NCI-H774 (cell line): ENCODE measurements at places on chromosomes 3 and 15.

GRCh38 chr15:76363251-76363650 is 26.7 kb downstream of the ISL2 start:
- no peak for DNase-seq

GRCh38 chr3:82957696-82958095 is 1196.3 kb upstream of the GBE1 start:
- DNase-seq, result no peak

DNA sequence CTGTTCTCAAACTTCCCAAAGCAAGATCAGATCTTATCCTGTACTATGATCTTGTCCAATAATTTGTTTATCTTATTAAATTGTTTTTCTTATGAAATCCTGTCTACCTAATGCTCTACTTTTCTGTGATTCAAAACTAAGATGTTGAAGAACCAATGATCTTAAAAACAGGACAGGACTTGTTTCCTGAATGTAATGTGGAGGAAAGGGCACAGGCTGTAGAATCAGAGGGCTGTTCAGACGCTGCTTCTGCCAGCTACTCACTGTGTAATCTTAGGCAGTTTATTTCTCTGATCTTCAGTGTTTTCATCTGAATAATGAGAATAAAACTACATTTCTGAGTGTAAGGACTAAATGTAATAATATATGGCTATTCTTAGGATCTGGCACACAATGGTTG is 20.1 kb upstream of the DMXL2 start:
- DNase-seq, result no peak

DNA sequence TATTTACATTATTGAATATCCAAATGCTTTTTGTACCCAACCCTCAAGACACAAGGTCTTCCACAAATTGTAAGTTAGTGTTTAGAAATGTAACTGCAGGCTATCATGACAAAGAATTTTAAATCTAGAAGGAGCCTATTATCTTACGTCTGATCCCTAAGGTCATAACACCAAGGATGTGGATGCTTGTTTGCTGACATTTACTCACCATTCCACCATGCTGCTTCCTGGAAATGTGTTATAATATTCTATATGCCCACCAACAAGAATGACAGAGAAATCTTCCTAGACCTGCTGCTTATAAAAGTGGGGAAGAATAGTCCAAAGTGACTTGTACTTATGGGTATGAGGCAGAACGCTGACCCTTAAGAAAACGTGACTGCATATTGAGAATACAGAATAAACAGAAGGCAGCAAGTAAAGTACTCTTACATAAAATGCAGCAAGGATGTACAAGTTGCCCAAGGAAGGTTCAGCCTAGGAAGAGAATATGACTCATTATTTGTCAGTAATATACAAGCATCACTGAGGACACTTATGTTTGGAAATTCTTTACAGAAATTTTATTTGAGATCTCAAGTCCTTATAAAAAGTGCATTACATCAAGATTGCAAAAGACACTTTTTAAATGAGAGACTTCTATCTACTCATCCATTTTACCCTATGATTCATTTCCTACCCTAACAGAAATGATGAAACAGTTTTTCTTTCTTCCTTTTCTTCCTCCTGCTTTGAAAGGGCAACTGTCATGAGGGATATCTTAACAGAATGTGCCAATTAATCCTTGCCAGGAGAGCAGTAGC is 59.6 kb downstream of the ESYT3 start:
- no peak for DNase-seq

DNA sequence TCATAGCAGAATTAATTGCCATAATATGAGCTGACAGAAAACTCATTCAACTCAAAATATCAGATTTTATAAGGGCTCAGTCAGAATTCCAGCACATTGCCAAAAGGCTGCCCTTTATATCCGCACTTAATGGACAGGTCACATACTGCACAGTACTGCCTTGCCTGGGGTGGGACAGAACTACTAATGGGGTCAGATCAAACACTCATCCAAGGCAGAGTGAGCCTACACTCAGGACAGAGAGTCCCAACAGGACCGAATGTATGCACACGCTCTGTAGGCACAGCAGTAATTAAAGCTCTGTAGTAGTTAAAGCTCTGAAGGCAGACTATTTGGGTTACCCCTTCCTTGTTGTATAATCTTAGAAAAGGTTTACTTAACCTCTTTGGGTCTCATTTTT is 27.2 kb downstream of the HSPBAP1 start:
- no peak for DNase-seq

DNA sequence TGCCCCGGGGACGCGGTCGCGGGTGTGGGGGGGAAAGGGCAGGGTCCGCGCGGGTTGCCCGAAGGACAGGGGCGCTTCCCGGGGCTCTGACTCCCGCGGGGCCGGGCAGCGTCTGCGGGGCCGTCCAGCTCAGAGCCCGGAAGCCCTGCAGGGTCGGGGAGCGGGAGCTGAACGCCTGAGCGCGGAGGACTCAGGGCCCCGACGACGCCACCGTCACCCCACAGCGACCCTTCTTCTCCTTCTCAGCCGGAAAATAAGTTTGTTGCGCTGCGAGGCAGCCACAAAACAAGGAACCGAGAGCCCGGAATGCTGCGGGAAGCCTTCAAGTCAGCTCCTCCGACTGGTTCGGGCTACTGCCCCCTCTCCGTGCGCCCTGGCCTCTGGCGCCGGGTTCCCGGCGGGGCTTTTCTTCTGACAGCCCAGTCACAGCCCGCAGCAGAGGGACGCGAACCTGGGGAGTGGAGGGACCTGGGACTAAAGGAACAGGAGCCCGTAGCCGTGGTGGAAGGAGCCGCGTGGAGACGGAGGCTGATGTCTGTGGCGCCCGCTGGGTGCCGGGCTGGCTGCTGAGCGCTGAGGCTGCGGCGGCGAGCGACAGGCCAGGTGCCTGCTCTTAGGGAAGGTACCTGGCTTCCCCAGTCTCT is 484 bp downstream of the CNTN4 start:
- no peak for DNase-seq

GRCh38 chr3:12461097-12461649 is 23.1 kb upstream of the TSEN2 start:
- no peak for DNase-seq

GRCh38 chr3:127744253-127744815 is 71.6 kb downstream of the ABTB1 start:
- no peak for DNase-seq

GRCh38 chr3:117367861-117368260 is 658.3 kb downstream of the TUSC7 start:
- no peak for DNase-seq

DNA sequence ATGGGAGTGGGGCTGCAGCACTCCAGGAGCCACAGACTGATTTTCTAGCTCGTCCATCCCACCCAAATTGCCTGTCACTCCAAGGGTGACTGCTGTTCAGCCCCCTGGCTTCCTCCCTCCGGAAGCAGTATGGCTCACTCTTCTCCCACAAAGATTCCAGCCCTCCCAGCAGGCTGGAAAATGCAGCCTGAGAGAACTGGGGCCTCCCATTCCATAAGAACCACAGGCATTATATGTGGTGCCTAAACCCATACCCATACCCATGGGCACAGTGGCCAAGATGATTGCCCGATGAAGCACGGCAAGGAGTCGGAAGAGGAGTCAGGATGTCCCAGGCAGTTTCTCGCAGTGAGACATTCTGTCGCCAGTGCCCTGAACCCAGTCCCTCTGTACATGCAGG is 6.0 kb upstream of the VILL start:
- DNase-seq, result no peak

- DNase-seq, result no peak
These were observed 152.2 kb upstream of the SLC24A5 start for GRCh38 chr15:47968593-47968992.

GRCh38 chr15:29968099-29968894 is 114.5 kb upstream of the GOLGA8J start:
- no peak for DNase-seq

DNA sequence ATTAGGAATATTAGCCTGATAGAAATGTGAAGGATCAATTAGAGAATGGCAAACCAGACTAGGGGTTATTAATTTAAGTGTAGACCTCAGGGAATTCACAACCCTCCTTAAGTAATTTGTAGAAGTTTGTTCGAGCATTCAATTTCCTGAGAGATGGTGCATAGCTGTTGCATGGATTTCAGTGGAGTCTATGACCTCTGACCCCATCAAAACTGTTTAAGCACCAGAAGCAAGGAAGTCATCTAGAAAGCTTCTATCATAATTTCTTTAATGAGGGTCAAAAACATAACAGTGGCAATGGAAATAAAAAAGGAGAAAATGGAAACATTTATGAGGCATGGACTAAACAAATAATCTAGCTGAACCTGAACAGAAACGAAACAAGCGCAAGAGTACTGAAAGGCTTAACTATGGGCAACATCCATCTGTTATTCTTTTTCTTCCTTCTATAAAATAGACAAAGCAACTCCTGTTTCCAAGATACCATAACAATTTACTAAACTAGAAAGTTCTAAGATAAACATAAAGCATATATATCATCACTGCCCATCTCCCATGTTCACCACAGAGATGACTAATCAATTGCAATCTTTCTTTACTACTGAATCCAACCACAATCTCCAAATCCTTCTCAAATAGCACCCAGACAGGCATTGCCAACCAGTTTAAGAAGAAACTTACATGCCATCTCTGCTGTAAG is 151.4 kb downstream of the THRB start:
- DNase-seq, result no peak

DNA sequence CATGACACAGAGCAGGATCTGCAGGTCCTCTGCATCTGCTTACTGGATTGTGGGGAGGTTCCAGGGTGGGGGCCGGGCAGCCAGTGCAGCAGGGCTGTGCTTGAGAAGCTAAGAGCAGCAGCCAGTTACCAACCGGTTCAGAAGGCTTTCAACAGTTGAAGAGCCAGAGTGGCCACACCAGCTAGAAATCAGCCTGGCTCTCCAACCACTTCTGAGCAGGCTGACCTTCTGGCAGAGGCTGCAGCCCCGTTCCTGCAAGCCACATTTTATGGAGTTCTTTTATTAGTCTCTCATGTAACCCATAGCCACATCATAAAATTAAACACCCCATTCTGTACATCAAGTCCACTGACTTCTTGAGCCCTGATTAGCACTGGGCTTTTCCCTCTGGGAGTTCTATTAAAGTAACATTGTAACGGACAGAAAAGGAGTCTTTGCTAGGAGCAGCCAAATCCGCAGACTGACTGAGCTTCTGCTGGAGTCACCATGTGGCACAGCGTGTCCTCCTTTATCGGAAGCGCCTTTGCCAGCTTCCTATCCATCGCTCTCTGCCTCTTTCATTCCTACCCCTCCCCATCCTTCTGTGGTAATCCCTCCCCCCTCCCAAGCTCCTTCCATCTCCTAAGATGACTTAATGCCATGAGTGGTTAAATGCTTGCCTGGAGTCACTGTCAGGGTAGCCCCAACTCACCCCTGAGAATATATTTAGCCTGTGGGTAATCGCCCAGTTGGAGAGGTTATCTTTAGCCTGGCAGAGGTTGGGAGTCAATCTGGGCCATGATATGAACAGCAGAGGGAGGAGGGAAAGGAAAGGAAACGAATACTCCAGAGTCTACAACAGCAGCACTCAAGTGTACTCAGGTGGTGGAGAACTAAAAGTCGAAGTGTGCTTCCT is 138.5 kb upstream of the HES1 start:
- DNase-seq, result no peak

DNA sequence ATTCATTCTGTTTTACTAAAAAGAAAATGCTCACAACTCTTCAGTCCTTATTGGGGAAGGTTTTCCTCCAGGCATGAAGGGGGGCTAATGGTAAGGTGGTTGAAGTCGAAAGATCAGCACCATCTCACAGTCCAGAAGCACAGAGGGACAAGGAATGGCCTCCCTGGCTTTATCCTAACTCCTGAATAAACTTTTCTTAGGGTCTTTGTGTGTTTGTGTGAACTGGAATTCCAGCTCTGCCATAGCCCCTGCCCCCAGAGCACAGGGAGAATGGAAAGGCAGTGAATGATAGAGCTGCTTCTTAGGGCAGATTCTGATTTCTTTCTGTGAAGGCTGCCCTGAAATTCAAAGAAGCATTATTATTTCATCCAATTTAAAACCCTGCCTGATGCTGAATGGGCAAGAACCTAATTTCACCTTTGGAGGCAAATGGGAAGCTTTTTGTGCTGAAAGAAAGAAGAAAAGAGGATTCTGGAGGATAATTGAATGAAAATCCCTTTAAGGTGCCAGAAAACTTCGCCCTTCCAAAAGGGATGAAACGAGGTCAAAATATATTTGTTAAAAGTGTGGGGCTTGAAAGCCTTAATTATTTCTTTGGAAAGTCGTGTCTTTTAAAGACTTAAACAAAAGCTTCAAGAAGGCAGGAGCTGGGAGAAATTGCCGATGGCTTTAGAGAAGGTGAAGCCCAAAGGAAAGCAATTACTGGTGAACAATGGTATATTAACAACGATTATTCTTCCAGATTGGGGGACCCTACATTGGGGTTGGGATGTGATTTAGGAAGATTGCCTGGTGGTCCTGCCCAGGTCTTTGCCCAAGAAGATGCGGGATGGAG is 259.9 kb upstream of the RGMA start:
- no peak for DNase-seq
